ENCODE measurements at places on chromosomes 4 and X. TPM values are rescaled to one million over a fixed set of nuclear protein-coding genes. Genes with fewer than 3 reads are reported as not detected.

CT45A2 gene
- not detected for polyA plus RNA-seq

NIPAL1 gene
- 6.4 TPM for polyA plus RNA-seq

TMEM150C gene
- polyA plus RNA-seq: 26.4 TPM

ERCC6L gene
- 4.8 TPM for polyA plus RNA-seq

BRS3 gene
- polyA plus RNA-seq: 0.06 TPM

DOK7 gene
- polyA plus RNA-seq: 1.6 TPM

DHX15 gene
- polyA plus RNA-seq: 266 TPM

PITX2 gene
- polyA plus RNA-seq: 3.2 TPM

DNA sequence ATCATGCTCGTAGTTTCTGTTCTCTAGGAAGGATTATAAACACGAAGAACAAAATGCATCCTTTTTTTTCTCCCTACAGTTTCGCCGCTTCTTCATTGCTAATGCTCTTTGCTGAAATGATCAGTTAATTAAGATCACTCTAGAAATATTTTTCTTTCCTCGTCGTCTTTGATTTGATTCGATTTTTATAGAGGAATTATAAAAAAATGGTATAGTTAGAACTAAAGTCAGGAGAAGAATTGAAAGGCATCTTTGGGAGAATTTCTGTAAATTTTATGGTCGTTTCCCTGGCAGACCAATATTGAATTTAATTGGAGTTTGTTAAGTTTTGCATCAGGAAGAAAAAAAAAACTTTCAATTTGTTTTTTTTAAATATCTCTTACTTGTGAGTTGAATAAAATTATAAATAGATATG is 1.1 kb upstream of the NKX3-2 start:
- DNase-seq: no peak

DNA sequence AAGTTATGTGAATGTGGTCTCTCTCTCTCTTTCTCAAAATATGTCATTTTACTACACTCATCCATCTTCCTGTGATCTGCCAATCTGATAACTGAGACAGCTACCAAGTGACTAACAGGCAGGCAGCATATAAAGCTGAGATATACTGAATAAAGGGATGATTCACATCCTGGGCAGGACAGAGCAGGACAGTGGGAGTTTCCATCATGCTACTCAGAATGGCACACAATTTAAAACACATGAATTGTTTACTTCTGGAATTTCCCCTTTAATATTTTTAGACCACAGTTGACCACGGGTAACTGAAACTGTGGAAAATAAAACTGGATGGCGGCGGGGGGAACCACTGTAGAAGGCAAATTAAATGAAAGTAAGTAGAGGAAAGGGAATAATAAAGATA is 58.6 kb upstream of the DCTD start:
- DNase-seq: no peak

- no peak for DNase-seq
These were observed 5.5 kb downstream of the GSTCD start for GRCh38 chr4:105714071-105714521.

- DNase-seq: no peak
These were observed at the start of gene SEC31A for GRCh38 chr4:82890901-82891706. SEC31A (minus strand) TSS chr4:82891153; CDS start chr4:82881936, 9,217 bp downstream.

DNA sequence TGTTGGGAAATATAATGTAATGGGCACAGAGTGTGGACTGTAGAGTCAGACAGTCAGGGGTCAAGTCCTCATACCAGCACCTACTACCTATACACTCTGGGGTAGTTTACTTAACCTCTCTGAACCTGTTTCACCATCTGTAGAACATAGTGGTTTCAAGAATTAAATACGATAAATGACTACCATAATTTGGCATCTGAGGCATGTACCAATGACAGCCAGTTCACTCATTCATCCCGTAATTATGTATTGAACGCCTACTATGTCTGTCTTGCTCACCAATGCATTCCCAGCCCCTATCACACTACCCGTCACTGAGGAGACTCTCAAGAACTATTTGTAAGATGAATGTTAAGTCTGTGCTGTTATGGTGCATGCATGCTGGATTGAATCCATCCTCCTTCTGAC is 2.0 kb upstream of the FGB start:
- no peak for DNase-seq

GRCh38 chr4:81207828-81208227 is 7.2 kb downstream of the PRKG2 start:
- no peak for DNase-seq

GRCh38 chr4:88135356-88135663 is 23.1 kb downstream of the ABCG2 start:
- no peak for DNase-seq

DNA sequence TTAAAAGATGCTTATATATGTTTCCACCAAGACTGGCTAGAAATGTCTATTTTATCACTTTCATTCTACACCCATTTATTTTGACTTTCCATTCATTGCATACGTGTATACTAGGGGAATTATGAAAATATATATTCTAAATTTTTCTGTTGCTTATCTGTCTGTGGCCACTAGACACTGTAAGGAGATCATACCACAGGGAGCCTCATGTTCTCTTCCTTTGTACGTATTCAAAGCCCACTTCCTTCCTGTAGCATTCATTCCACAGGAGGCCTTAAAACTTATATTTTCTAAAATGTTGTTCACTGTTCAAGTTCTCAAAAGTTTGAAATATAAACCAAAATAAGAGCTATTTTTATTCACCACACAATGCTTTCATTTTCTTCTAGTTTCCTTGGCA is 1848.9 kb upstream of the TENM3 start:
- no peak for DNase-seq

DNA sequence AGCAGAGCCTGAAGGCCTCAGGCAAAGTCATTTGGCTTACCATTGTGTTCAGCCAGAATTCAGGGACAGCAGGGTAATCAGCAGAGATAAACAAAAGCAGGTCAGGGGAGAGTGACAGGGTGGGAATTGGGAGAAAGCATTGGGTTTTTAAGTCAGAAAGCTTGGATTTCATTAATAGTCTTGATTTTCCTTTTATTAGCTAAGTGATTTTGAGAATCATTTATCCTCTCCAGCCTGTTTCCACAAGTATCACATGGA is 410.1 kb downstream of the HNRNPD start:
- DNase-seq: no peak

DNA sequence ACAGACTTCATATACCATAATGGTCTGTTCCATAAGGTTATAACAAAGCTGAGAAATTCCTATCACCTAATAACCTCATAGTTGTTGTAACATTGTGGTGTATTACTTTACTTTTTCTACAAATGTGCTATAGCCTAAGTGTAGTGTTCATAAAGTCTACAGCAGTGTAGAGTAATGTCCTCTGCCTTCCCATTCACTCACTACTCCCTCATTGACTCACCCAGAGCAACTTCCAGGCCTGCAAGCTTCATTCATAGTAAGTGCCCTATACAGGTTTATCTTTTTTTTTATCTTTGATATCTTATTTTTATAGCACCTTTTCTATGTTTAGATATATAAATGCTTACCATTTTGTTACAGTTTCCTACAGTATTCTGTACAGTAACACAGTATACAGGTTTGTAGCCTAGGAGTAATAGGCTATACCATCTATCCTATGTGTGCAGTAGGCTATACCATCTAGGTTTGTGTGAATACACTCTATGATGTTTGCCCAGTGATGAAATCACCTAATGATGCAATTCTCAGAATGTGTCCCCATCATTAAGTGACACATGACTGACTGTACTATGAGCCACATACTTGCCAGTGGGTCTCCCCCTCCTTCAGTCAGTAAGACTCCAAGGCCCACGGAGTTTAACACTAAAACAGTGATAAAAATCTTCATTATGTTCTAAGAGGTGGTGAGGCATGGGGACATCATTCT is 299.9 kb downstream of the UNC5C start:
- no peak for DNase-seq

GRCh38 chr4:8295471-8295870 is 25.9 kb downstream of the HTRA3 start:
- no peak for DNase-seq

DNA sequence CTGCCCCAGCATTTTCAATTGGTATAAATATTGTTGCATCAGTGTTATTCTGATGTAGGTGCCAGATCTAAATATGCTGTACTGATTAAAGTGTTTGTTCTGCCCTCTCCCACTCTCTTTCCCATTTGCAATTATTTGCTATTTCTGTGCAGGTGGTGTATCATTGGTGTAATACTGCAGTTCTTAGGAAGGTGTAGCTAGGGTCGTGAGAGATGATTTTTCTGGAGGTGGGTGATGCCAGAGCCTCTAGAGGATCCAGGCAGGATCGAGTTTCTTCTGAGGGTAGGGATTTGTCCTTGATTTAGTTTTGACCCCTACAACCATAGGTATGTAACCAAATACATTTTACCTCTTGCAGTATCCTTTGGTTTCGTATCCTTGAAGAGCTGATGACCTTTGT is 1.9 kb downstream of the SMAD1 start:
- no peak for DNase-seq

All from right renal cortex interstitium (tissue), 3 donors.